ENCODE measurements at places on chromosomes 1 and 21.
A peak's percentile ranks its signal among the peaks of the same experiment; 100 is the strongest.

- no peak for DNase-seq
Measured at GRCh38 chr1:110529011-110529410, 10.0 kb upstream of the KCNA10 start.

GRCh38 chr21:44815225-44815624, 2.6 kb downstream of the SUMO3 start:
- no peak for DNase-seq

DNA sequence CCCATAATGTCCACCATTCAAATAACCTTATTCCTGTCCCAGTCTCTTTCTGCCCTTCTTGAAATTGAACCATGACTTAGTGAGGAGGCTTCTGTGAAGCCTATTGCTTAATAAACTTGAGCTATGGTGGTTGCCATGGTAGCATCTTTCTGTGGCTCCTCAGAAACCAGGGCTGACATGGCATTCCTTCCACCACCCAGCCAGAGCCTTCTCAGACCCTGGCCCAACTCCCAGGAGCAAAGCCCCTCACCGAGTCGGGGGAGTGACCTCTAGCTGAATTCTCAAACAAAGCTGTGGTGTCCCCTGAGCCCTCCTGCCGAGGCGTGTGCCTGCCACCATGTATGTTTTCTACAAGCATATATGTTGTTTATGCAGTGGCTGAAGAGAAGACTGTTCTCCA, 259.1 kb downstream of the CACNA1E start:
- DNase-seq: no peak

- DNase-seq: no peak
Measured at GRCh38 chr1:204831186-204831585, 39.5 kb upstream of the NFASC start.

- DNase-seq: no peak
Measured at GRCh38 chr1:32380057-32380456, 14.2 kb downstream of the BSDC1 start.

DNA sequence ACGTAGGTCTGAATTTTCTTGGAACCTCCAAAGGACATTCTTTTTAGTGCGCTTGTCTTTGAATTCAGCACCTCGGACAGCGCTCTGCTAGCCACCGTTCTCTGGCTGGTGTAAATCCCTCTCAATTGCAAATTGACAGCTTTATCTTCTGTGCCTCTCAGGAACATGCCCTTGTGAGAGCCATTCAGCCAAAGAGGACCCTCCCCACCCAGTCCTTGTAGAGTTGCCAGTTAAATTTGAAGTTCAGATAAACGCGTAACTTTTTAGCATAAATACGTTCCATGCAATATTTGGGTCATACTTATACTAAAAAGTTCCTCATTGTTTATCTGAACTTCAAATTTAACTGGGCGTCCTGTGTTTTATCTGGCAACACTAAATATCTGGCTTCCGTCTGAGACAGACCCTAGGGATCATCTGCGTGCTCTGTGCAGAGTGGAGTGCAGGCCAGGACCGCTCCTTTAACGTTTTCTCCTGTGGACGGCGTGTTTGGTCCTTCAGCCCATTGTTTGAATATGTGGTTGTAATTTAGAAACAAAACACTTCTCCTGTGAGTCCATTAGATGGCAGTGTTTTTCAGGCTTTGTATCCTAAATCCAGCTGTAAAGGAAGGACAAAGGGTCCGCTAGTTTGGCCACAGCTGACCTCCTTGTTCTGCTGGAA, 7.0 kb downstream of the KCNAB2 start:
- peak; percentile 62 for DNase-seq

- DNase-seq: no peak
Measured at GRCh38 chr1:113917400-113918082, 11.6 kb upstream of the HIPK1 start.

DNA sequence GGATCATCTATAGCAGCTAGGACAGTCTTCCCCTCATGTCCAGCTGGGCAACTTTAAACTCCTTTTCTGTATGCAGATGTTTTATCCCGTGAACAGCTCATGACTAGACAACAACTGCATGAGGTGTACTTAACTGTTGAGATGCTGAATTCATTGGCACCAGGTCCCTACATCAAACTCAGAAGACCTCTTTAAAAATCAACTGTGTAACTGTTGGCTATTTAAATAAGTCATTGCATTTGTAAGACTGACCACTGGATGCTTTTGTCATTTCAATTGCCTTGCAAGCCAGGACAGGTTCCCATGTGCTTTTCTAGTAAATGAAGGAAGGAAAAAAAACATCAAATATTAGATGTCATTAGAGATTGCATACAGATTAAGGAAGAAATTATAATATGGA, 28.3 kb upstream of the GORAB start:
- no peak for DNase-seq

GRCh38 chr1:110504226-110504625, 14.7 kb downstream of the KCNA10 start:
- DNase-seq: no peak
